ENCODE measurements at places on chromosomes 12 and 14. TPM values are rescaled to one million over a fixed set of nuclear protein-coding genes. Genes with fewer than 3 reads are reported as not detected.
A peak's percentile ranks its signal among the peaks of the same experiment; 100 is the strongest.

FOXA1 gene
- 0.67 TPM for total RNA-seq

CLEC1B gene
- total RNA-seq: not detected

DPF3 gene
- total RNA-seq: 0.40 TPM

CLEC2A gene
- not detected for total RNA-seq

MANSC4 gene
- not detected for total RNA-seq

HPD gene
- total RNA-seq: 0.39 TPM

OASL gene
- total RNA-seq: 14.9 TPM

DNA sequence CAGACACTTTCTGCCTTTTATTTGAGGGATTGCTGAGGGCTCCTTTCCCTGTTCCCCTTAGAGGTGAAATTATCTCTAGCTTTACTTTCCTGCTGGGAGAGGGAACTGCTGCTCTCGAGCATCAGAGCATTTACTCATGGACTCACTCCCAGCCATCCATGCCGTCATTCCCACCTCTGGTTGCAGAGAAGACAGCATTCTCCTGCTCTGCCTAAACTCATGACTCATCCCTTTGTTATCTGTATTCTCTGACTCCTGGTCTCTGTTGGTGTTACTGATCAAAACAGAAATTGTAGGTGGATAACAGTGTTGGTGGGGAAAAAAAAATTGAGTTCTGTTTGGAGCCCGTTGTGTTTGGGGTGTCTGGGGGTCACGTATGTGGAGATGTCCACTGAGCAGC is 159.3 kb downstream of the TTC8 start:
- no peak for DNase-seq

DNA sequence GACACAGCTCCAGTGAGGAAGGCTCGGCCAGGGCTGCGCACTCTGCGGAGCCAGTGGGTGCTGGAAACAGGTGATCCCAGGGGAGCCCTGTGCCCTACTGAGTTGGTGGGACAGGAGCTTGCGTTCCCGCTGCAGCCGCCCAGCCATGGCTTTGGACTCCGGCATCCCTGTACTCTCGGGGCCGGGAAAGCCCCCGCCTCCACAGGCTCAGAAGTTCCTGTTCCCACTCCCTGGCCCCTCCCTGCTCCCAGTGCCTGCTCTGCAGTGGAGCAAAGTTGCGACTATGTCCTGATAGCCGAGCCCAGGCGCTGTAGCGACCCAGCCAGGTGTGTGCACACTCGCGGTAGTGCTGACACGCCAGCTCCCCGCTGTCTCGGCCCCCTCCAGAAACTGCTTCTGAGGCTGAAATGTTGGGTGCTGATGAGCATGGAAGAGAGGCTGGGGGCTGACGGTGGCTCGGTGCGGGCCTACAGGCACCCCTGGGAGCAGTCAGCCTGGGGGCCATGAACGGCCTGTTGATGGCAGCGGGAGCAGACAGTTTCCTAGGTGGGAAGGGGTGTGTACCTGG is 344.6 kb upstream of the MGAT4C start:
- DNase-seq: no peak

- no peak for DNase-seq
Observed at GRCh38 chr12:6605421-6606330, 1.5 kb downstream of the CHD4 start.

DNA sequence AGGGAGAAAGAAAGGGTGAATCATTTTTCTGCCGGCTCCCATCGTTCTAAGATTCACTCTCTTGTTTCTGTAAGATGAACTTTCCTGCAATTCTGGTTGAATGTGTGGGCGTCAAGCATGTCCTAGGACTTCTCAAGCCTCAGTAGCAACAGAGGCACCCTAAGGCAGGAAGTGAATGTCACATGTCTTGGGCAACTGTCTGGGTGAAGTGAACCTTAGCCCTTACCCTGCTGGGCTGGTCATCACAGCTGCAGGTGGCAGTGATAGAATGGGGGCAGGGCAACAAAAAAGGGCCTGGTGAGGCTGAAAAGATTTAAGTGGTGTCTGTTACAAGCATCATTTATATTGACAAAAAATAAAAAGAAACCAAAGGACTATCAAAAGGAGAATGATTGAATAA is 45.9 kb upstream of the CAND1 start:
- DNase-seq: no peak

- no peak for DNase-seq
Observed at GRCh38 chr12:129928643-129929042, 24.8 kb upstream of the TMEM132D start.

DNA sequence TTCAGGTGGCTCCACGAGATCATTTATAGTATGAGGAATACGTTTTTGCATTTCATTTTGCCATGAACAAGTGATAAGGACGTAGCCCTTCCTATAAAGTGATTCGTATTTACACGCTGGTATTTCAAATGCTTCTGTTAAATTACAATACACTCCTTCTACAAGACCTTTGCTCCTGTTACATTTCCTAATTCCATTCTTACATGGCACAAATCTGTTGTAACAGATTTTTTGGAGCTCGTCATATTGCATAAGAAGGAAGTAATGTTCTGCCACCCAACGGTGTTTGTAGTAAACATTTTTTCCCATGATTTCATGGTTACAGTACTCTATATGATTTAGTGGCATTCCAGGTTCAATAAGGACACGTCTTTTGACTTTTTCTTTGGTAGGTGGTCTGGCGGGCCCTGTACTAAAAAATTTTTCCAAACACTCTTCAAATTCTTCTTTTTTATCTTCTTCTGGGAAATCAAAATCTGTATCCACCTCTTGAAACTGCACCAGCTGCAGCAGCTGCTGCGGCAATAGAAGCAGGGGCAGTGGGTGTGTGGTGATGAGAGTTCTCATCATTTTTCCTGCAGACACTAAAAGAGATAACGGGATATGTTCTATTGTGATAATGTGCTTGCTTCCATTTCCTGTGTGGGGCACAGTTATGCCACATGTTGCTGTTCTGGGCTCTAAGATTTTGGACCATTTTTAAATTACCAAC is 4.2 kb downstream of the RNASE9 start:
- no peak for DNase-seq

GRCh38 chr14:26595926-26596542 is 1.8 kb downstream of the NOVA1 start:
- DNase-seq: no peak

DNA sequence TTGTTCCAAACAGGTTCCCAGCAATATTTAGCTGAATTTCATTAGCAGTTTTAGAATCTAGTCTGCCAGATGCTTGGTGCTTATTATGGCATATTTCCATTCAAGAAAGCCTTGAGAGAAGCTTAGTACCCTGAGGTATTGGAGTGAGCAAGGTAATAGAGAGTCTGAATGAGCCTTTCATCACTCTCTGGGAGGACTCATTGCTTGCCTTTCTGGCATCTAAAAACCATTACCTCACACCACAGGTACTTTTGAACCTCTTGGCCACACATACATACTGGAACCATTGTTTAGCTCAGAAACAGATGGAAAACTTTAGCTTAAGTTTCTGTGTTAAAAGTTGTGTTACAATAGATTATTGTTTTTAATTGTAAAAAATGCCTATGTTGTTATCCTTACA is 27.4 kb upstream of the KCNH3 start:
- DNase-seq: no peak

DNA sequence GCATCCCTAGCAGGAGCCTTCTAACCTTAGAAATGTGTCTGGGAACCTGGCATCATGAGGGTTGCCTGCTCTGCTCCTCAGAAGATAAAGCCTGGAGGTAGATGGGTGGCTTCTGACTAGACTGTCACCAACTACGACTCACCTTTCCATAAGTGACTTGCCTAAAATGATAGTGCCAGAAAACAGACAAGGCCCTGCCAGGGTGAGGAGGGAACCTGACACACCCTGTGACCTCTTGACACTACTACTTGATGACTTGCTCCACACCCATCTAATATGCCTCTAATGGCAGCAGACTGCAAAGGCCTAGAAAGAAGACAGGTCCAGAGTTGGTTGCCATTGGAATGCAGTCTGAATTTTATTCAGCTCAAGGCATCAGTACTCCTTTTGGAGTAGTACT is 9.4 kb downstream of the RNF41 start:
- DNase-seq: no peak

DNA sequence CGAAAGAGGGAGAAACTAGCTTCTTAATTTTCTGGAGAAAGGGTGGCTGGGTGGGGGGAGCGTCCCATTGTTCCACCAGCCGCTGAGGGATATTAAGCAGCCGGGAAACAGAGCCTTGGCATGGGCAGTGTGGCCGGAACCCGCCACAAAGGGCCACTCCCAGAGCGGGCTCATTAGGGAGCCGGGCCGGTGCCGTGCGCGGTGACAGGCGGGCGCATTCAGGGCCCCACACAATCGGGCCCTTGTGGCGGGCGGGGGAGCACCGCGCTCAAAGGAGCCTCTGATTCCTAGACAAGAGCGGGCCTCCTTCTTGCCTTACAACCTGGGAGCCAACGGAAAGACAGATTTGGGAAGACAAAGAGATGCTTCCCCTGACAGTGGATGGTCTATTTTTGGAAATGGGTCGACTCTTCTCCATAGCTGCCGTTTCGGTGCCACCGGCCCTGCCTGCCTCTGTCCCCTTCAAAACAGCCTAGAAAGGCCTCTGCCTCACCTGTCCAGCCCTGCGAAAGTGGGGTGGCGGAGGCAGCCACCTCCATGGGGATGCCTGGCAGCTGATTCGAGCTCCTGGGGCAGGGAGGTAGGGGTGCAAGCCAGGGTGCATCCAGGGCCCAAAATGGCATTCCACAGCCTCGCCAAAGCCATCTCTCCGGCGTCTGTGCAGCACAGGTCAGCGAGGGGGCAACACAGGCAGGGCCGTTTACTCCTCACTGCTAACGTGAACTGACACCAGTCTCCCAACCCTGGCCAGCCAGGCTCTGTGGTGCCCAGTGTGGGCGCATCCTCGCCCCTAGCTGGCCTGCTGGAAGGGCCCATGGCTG is 10.9 kb downstream of the CCDC85C start:
- DNase-seq: no peak

DNA sequence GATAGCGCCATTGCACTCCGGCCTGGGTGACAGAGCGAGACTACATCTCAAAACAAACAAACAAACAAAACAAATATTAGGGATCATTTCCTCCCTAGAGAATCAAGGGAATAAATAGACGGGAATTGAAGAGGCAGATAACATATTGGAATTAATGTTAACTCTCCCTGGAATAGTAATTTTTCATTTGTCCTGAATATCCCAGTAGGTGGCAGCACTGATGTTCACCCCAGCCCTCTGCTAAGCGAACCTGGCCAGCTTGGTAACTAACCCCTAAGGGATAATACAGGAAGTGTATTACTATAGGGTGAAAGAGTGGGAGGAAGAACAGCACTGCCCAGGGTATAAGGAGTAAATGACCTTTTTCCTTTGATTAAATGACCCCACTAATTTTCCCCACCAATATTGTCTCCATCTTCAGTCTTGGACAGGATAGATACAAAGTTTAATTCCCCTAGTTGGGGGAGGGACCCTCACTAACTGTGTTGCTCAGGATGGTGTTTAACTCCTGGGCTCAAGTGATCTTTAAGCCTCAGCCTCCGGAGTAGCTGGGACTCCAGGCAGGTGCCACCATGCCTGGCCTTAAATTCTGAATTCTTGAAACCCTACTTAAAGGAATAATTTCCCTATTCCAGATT is 40.5 kb downstream of the SLC2A14 start:
- peak; percentile 34 for DNase-seq

- DNase-seq: no peak
Observed at GRCh38 chr12:84551373-84551772, 361.2 kb downstream of the SLC6A15 start.

GRCh38 chr14:41758011-41758665 is 151.5 kb downstream of the LRFN5 start:
- no peak for DNase-seq

DNA sequence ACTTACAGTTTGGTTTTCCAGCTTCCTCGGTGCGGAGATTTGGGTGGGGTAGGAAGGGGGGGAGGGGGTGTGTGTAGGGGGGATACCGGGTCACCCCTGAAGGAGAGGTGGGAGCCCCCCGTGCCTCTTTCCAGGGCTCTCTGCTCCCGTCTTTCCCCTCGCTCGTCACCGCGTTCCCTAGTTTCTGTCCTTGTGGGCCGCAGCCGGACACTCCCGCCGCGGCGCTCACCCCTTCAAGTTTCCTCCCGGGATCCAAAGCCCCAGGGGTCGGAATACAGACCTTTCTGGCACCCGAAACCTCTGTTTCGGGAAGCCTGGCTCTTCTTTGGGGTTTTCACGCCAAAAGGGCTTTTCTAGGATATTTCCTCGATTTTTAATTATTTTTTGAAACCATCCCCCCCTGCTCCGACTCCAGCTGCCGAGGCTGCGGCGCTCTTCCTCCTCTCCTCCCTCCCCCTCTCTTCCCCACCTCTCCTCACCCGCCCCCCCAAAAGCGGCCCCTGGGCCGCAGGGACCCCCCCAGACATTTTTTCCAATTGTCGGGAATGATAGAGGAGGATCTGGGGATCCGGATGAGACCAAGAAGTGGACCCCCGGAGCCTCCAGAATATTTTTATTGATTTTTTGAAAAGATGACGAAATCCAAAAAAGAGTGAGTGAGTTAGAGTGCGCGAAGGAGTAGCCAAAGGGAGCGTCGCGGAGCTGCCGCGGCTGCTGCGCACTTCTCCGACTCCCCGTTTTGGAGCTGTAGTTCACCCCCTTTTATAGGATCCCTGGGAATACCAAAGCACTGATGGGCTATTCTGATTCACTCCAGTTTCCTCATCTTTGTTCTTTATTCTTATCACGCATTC is 1.7 kb downstream of the CCND2 start:
- no peak for DNase-seq

DNA sequence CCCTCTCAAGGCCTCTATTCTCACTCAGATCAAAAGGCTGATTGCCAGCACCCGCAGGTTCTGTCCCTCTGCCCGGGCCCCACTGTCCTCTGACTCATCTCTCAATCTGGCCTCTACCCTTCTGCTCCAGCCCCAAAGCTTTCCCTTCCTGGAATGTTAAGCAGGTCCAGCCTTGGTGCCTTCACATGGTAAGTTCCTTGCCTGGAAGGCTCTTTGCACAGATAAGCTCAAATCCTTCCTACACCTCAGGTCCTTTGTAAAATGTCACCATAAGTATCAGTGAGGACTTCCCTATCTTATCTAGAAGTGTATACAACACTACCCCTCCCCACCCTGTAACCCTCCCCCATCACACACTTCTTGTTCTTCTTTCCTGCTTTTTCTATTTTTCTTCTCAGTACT is 22.2 kb downstream of the LPCAT3 start:
- DNase-seq: no peak

GRCh38 chr14:34137001-34137745 is 186.3 kb upstream of the EGLN3 start:
- DNase-seq: no peak

DNA sequence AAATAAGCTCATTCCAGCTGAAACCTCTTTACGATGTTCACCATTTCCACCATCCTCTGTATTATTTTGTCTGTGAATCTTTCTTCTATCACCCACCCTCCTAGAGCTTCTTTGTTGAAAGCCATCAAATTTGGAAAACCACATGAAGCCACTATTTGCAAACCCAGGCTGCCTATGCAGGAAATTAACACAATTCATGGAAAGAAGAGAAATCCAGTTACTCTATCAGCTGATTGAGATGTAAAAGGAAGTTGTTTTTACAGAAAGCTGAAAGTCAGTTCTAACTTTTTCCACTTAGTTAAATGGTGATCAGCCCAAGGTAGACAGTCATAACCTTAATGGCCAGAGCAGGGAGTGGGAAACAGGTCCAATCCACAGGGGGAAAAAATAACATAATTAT is 6.6 kb downstream of the RHOJ start:
- no peak for DNase-seq

Measured in T-cell (primary cell).